Activated T-helper 1 cell treated with Interleukin-2 at 50 U/mL for 16 hours (primary cell): ENCODE measurements at places on chromosomes 16 and 17.

GRCh38 chr17:35668802-35669201, 62.6 kb upstream of the RASL10B start:
- no peak for DNase-seq

DNA sequence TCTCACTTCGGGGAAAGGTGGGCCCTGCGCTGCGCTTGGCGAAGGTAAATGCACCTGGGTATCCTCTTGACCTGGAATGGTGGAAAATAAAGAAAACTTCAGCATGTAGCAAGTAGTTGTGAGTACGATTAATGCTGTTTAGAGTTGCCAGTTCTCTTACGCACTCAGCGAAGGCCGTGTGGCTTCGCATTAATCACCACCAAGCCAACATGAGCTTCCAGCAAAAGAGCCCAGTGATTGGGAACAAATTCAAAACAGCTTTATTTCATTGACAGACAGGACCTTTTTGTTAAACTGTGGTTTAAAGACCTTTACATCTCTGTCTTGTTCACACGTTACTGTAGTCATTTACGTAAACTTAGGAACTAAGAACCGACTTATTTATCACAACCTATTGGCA, 531.4 kb downstream of the MAF start:
- DNase-seq = no peak

GRCh38 chr16:31082368-31083045, 6.2 kb downstream of the PRSS53 start:
- DNase-seq = no peak

- no peak for DNase-seq
Observed at GRCh38 chr17:4980644-4981216, 6.7 kb downstream of the CAMTA2 start.

- no peak for DNase-seq
Observed at GRCh38 chr16:9670033-9670432, 512.2 kb downstream of the GRIN2A start.

GRCh38 chr17:82868715-82869131, 28.9 kb upstream of the ZNF750 start:
- no peak for DNase-seq

GRCh38 chr17:58176200-58176599, 9.4 kb downstream of the OR4D2 start:
- DNase-seq = no peak

GRCh38 chr16:16992975-16993765, 477.6 kb downstream of the XYLT1 start:
- DNase-seq = no peak

GRCh38 chr17:65552214-65552613, 9.2 kb downstream of the AXIN2 start:
- no peak for DNase-seq

GRCh38 chr17:59260722-59261121, 40.4 kb downstream of the GDPD1 start:
- no peak for DNase-seq
